ENCODE measurements at places on chromosomes 7 and 10.

- no peak for ATAC-seq
These were observed 30.4 kb upstream of the JAZF1 start for GRCh38 chr7:28211006-28211405.

GRCh38 chr10:122018491-122018890 lies 29.5 kb downstream of the TACC2 start:
- ATAC-seq, result no peak

GRCh38 chr7:1994931-1995330 lies 237.8 kb downstream of the MAD1L1 start:
- no peak for ATAC-seq

DNA sequence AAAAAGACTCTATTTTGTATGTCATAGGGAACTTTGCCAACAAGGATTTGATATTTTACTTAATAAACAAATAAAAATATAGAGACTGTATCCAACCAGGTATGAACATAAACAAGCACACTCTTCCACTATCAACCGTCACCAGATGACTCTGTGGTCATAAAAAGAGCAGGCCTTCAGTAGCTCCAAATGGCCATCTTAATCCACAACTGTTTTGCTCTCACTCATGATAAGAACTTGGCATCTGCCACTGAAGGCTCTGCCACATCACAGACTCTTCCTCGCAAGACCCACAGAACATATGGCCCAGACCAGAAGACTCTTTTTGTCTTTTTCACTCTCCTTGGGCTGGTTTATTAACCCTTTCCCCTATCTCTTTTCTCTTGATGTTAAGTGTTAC lies 98.7 kb upstream of the POM121L12 start:
- ATAC-seq, result no peak

DNA sequence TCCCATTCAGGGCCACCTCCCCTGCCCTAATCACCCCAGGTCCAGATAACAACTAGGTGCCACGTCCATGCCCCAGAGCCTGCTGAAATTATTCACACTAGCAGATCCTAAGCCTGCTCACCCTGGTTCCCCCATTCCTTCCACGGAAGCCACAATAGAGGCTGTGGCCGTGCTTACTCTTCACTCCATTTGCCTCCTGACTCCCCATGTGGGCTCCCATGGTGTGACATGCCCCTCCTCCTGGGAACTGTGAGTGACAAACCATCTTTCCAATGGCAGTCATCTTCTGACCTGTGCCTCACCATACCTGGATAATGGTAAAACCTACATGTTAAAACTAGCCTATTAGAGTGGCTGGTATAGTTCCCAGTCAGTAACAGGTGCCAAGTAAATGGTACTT lies 216.2 kb upstream of the PRKCQ start:
- no peak for ATAC-seq

DNA sequence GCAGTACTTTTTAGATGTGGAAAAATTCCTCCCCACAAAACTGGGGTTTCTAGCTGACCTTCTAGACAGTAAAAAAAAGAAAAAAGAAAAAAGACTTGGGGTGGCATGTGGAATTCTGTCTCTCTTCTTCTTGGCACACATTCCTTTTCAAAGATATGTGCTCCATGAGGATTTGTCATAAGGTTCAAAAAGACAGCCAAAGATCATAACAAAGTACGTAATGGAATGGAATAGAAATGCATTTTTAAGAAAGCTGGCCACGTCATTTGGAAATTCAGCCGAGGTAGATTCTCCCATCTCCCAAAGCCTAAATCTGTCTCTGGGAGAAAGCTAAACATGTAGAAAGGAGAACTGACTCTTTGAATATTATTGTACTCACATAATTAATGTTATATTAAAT lies 381.3 kb upstream of the NFE2L3 start:
- no peak for ATAC-seq

GRCh38 chr7:28626624-28627262 lies 214.4 kb downstream of the CREB5 start:
- ATAC-seq, result peak; percentile 63

DNA sequence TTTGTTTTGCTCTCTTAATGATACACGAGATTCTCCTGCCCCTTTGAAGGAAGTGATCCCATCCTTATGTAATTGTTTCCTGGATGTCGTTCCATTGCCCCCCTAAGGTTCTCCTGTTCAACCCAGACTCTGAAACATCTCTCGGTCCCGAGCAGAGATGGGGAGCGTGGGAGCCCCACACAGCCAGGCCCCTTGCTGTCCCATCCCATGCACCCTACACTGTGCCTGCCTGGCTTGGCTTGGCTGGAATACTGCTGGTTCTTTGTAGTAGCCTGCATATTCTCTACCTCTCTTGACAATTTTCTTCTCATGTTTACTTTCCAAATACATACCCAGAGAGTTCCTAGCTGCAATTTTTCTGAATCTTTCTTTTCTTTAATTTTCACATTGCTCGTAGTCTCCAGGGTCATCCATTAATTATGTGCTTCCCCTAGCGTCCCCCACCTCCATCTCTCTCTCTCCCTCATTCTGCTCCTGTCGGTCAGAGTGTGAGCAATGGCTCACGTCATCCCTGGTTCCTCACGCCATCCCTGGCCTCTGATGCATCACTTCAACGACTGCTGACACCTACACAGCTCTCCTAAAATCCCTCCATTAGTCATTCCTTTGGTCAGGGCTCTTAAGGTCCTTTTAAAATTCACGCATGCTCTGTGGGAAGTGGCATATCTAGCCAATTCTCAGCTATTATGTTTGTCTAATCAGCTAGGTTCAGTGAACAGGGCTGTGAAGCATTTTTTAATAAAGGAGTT lies 32.5 kb upstream of the GPR158 start:
- ATAC-seq, result peak; percentile 99

DNA sequence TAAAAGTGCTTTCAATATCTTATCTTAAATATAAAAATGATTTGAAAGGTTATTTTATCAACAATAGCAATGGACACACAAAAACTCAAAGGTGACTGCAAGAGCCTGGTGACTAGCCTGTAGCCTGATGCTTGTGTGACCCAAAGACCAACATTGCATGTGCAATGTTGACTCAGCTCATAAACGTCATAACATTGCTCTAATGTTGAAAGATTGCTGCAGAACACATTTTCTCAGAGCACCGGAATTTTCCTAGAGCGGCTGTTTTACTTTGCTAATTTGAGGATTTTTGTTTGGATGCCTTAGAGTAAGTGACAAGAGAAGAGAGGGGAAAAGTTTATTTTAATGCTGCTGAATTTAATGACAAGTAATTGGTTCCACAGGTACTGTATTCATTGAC lies 107.1 kb downstream of the RAB18 start:
- no peak for ATAC-seq

DNA sequence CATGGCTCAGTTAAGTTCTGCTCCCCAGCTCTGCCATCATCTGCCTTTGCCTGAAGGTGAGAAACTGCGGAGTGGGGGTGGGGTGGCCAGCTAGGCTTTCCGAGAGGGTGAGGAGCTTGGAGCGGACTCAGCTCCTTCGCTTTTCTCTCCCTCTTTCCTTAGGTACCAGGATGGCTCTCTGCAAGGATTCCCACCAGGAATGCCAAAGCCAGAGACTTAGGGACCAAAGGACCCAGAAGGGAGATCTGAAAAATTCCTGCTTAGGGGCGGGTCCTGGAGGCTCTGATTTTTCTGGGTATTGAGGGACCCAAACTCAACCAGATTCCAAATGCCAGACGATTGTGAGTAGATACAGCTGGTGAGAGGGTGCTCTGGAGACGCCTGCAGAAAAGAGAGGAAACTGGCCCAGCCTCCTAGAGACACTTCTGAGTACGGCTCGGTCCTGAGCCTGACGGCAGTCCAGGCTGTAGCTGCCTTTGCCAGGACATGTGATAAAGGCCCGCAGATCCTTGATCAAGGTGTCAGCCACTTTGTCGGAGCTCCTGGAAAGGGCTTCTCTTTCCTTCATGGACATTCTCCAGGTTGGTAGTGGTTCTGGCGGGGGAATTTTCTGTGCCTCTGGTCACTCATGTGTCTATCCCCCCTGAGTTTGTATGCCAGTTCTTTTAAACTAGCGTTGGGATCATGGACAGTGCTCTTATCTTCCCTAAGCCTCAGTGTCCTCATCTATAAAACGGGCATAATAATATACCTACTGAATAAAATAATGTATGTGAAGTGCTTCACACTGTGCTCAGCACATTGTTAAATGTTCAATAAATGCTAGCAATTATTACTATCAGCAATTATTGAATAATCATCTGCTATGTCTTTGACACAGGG lies 42.5 kb upstream of the BTRC start:
- peak; percentile 89 for ATAC-seq

GRCh38 chr10:104440221-104440620 lies 86.6 kb downstream of the CFAP58 start:
- ATAC-seq, result no peak

GRCh38 chr7:93944673-93945072 lies 23.1 kb downstream of the GNG11 start:
- ATAC-seq, result no peak

DNA sequence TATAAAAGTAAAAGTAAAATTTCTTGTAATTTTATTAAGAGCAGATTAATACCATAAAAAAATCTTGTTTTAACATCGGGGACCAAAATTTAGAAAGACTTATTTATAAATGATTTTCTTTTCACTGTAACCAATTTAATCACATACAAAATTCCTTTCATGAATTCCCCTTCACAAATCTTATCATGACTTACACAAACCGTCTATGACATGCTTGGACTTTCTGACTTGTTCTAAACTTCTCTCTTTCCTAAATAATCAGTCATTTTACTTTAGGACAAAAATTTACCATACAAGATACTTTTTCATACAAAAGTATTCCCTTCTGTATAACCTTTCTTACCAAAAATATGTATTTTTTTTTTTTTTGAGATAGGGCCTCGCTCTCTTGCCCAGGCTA lies 9.3 kb downstream of the CROT start:
- no peak for ATAC-seq

DNA sequence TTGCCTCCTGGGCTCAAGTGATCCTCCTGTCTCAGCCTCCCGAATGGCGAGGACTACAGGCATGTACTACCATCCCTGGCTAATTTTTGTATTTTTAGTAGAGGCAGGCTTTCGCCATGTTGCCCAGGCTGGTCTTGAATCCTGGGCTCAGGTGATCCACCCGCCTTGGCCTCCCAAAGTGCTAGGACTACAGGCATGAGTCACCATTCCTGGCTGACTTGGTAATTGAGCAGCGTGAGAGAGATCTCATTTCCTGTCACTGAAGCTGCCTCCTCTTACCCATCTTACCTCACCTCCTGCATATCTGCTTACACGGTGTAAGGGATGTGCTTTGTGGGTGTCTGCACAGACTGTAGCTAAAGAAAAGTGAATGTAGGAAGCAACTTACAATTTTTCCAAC lies 9.7 kb downstream of the IFIT3 start:
- ATAC-seq, result no peak

GRCh38 chr7:150828384-150828783 lies 23.9 kb upstream of the AOC1 start:
- no peak for ATAC-seq

- no peak for ATAC-seq
These were observed 4.2 kb upstream of the TES start for GRCh38 chr7:116206141-116206540.

DNA sequence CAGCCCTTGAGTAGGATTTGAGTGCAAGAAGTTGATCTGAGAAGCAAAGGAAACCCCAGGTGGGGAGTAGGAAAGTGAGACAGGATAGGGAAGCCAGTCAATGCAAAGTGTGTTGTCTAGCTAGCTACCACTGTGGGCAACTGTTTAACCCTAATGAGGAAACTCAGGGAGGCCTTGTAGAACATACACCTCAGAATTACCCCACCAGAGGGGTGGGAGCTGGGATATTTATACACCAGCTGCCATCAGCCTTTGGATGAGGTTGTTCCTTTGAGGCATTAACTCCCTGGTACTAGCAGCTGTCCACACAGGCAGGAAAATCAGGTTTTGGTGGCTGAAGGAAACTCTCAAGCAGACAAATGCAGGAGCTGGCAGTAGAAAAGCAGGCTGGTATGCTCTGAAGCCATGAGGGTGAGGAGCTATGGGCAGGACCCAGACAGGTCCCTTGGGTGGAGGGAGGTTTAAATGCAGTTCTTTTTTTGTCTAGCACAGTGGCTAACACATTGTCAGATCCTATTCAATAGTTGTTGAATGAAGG lies 60.1 kb upstream of the ARID5B start:
- no peak for ATAC-seq
